ENCODE measurements at places on chromosomes 1 and 21.

GRCh38 chr21:46046471-46046870, 51.4 kb upstream of the COL6A2 start:
- no peak for DNase-seq

DNA sequence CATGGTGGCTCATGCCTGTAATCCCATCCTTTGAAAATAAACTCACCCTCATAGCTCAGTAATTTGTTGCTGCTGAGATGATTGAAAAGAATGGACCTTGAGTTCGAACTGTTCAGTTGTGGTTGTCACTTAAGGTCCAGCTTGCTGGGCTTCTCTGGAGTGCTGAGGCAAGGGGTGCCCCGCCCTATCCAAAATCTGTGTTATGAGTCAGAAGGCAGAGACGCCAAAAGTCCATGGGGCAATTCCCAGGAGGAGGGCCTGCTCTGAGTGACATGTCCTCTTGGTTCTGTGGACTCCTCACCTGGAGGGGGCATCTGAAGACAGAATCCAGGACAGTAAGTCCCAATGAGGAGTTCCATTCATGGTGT, 64.8 kb downstream of the MYOM3 start:
- DNase-seq, result no peak

DNA sequence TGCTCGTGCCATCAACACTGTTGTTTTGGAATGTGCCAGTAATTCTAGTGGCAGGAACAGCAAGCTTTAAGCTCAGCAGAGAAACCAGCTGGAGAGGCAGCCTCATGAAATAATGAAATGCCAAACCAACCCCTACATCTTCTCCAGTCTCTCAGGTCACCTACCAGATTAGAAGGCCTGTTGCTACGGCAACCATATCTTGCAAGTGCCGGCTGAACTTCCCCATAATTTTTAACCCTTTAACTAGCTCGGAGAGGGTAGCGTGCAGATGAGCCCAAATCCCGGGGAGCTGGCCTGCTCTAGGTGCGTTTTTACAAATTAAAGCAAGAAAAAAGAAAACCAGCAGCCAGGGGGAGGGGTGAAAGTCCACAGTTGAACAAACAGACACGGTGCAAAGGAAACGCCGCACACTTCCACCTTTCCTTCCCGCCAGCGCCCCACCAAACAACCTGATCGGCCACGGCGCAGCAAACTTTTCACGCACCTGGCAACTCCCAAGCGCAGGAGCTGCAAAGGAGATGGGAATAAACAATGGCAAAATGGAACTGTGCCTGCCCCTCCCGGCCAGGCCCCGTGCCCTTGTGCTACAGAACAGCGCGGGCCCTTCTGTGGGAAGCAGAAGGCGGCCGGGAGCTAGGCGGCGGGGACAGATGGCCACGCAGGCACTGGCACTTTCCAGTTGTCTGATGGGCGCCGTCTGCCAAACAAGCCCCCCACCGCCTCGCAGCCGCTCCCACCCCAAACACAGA, 50.1 kb downstream of the SSBP3 start:
- DNase-seq, result peak; percentile 75

- no peak for DNase-seq
Measured at GRCh38 chr1:193068013-193068412, 8.6 kb downstream of the RO60 start.

GRCh38 chr1:226684026-226684425, 55.1 kb downstream of the ITPKB start:
- DNase-seq, result no peak

DNA sequence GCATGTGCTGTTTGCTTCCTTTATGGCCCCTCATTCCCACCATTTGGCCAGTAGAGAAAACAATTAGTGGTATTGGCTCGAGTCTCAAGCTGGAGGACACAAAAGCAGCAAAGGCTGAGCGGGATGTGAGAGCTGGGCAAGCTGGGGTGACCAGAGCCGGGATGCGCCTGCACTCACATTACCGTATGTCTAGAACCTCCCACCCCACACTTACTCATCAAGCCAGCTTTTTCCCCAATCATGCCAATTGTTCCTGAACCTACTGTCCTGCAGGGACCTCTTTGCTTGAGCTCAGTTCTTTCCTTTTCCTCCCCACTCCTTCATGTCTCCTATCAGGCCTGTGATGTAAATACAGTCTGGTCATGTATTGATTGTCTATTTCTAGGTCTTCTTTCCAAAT, 45.9 kb downstream of the KIRREL1 start:
- no peak for DNase-seq

- no peak for DNase-seq
Measured at GRCh38 chr1:42221952-42222606, 57.5 kb upstream of the GUCA2A start.

GRCh38 chr1:63845346-63845745, 71.5 kb downstream of the ROR1 start:
- DNase-seq, result no peak

DNA sequence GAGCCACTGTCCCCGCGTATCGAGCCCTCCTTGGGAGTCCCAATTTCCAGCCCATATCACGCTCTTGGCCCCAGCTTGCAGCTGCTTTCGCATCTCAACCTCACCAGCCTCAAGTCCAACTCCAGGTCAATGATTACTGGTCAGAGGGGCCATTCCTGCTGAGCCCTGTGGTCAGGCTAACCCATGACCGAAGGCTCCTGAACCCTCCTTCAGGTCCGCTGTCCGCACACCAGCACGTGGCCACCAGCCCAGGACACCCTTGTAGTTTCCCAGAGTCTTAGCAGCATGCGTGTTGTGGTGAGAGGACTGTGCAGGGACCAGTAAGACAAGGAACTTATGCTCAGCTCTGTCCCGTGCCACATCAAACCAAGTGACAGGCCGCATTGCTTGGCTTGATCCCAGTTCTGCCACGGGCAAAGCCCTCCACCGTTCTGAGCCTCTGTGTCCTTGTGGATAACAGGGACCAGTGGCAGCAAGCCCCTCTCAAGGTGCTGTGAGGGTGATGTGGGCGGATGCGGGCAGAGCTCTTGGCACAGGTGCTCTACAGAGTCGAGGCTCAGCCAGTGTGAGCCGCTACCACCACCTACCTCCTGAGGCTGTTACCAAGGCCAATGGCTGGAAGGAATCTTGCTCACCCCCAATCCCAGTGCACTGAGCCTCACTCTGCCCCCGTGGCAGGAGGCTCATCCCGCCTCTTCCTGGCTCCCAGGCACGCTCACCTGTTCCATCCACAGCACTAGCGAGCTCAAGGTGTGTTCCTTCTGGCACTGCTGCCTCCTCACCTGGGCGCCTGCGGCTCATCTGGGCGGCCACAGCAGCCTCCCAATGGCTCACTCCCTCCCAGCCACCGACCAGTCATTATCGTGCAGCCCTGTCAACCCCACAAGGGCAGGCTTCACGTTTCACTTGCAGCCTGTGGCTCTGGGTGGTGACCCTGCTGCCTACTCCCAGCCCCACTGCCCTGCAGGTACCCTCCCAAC, 20.4 kb downstream of the KRTAP10-1 start:
- DNase-seq, result no peak

DNA sequence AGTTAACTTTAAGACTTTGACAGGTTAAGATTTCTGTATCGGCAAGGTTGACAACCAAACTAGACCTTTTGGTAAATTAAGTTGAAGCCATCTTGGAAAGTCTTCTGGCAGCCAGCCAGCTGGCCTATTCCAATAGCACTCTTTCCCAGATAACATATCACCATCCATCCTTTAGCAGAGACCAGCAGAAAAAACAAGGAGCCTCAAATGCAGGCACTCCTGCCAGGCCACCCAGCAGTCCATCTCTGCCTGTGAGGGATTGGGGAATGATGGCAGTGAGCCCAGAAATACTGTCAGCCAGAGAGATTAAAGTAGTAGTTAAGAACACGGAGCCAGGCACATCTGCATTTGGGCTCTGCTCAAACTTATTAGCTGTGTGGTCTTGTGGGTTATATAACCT, 19.4 kb downstream of the ZBTB40 start:
- DNase-seq, result no peak

- DNase-seq, result no peak
Measured at GRCh38 chr1:25209516-25209915, 22.8 kb downstream of the SYF2 start.

DNA sequence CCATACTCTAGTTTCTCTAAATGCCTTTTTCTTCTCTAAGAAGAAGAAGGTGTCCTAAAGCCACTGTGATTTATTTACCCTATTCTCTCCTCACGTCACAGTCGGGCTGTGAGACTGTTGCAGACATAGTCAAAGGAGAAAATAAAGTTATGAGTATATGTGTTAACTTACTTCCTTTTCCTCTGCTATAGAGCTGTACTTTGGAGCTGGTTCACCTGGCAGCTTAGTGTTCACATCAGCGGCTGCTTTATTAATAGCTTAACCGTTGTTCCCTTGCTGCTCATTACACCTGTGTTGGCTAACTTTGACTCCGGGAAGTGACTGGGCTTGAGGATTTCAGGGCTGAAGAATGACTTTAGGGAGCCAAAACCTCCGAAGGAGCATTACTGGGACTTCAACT, 3.6 kb downstream of the PFKFB2 start:
- DNase-seq, result no peak

- no peak for DNase-seq
Measured at GRCh38 chr1:18682375-18682774, 51.7 kb downstream of the PAX7 start.

GRCh38 chr1:41812051-41812450, 106.7 kb downstream of the HIVEP3 start:
- peak; percentile 82 for DNase-seq

DNA sequence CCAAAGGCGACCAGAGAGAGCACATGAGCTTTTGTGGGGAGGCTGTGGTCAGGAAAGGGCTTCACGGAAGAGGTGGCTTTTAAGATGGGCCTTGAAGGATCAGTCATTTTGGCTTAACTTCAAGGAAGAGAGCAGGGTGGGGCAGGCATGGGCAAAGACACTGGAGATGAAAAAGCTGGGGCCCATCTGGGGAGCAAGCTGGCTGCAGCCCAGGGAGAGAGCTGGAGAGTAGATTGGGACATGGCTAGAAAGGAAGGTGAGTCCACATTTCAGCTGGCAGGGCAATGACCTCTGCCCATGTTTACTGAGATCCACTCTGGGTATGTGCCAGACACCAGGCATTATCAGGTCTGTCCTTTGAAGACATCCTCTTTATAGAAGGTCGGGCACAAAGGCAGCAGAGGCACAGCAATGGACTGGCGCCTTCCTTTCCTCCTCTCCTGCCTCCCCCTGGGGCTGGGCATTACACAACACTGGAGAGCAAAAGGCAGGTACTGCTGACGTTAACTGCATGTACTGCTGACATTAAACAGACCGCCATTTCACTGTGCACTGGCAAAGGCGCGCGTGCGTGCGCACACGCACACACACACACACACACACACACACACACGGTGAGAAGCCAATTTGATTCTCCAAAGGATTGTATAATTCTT, 2.2 kb upstream of the UBXN10 start:
- no peak for DNase-seq

DNA sequence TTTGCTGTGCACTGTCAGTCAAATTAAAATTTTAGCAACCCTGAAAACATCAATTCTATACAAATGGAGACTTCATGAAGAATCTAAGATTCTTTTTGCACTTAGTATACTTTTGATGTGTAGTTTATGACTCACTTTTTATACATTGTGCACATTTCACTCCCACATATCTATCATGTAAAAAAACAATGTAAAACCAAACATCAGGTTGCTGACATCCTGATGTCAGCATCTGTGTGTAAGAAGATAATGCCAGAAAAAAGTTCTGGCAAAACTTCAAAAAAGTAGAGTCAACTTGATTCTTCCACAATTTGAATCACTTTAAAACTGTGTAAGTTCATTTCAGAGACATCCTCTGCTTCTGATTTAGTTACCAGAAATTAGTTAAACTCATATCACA, 115.7 kb downstream of the CENPF start:
- DNase-seq, result no peak

- DNase-seq, result no peak
Measured at GRCh38 chr1:241600496-241600901, 39.7 kb downstream of the CHML start.

- DNase-seq, result no peak
Measured at GRCh38 chr1:173454966-173455524, 22.1 kb upstream of the PRDX6 start.

DNA sequence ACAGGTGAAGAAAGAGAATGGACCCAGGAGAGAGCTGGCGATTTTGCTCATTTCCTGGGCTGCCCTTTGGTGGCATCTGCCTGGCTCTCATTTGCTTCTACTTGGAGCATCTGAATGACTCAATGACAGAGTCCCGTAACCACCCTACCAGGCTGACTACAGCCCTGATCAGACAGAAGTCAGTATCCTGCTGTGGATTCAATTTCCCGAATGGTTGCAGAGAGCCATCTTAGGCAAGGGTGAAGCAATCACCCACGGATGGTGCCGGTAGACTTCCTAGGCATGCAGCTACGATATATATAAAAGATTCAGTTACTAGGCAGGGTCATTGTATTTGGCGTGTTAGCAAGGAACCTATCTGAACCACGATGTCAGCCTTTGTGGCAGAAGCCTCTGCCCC, 10.2 kb downstream of the AJAP1 start:
- DNase-seq, result no peak

GRCh38 chr1:205986292-205986691, 16.9 kb downstream of the RAB7B start:
- no peak for DNase-seq

DNA sequence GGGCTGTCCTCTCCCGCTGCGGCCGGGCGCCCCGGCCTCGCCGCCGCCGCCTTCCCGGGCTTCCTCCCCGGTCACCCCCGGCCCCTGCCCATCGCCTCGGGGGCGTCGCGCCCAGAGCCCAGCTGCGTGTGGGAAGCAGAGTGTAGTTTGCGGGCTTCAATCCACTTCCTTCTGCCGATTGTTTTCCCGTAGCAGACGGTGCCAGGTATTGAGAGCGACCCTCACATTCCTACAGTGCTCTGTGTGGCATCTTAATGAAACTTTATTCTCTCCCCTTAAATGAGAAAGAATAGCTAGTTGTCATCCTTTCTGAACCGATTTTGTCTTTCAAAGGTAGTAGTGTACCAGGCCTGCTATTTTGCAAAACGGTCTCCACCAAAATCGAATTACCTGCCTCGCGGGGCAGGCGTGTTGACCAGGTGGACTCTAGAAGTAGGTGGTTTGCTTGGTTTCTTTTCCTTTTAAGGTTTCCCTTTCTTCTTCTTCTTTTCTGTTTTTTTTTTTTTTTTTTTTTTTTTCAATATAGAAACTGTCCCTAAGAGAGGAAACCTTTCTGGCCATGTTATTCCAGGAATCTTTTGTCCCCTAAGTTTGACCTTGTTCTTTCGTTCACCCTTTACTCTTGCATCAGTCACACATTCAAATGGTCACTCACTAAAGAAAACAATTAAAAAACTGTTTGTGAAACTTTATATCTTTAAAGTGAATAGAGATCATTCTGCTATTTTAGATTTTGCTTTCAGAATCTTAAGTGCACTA, 881 bp downstream of the USP25 start:
- DNase-seq, result peak; percentile 64

- DNase-seq, result no peak
Measured at GRCh38 chr1:19605967-19606366, 38.1 kb upstream of the NBL1 start.

- no peak for DNase-seq
Measured at GRCh38 chr1:1225913-1226312, 5.9 kb downstream of the SDF4 start.
